ENCODE measurements at places on chromosomes 3 and 15.
A peak's percentile ranks its signal among the peaks of the same experiment; 100 is the strongest.

GRCh38 chr15:66968806-66969596 lies 96.4 kb upstream of the SMAD3 start:
- DNase-seq = no peak

GRCh38 chr3:194986208-194987043 lies 284.5 kb downstream of the XXYLT1 start:
- DNase-seq = no peak

DNA sequence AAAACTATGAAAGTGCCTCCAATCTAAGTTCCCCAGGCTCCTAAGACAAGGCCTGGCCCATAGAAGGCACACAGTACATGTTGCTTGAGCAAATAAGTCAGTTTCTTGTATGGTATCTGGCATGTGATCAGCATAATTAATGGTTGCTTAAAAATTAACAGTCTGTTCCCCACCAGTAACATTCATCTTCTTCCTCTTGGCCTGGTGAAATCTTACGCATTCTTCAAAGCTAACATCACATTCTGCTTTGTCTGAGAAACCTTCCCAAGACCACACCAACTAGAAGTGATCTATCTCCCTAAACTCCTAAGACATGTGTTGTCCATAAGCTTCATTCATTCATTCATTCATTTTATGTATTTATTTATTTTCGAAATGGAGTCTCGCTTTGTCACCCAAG lies 48.1 kb downstream of the LIPC start:
- DNase-seq = no peak

- DNase-seq = no peak
Observed at GRCh38 chr3:187737368-187738070, 7.7 kb downstream of the BCL6 start.

- no peak for DNase-seq
Observed at GRCh38 chr15:26921433-26921832, 49.5 kb upstream of the GABRG3 start.

DNA sequence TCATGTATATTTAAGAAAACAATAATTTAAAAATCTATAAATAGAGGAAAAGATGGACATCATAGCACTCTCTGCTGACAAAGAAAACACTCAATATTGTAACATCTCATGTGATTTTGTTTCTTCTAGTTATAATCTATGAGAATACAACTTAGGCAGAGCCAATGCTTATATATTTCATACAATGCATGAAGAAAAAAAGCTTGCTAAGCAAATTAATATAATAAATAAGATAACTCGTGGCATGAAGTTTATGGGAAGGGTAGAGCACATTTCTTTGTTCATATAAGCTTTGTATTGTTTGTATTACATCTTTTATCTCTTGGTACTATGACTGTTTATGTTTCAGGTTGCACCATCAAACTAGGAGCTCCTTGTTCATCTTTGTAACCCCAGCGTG lies 7.6 kb upstream of the ANXA2 start:
- DNase-seq = no peak

DNA sequence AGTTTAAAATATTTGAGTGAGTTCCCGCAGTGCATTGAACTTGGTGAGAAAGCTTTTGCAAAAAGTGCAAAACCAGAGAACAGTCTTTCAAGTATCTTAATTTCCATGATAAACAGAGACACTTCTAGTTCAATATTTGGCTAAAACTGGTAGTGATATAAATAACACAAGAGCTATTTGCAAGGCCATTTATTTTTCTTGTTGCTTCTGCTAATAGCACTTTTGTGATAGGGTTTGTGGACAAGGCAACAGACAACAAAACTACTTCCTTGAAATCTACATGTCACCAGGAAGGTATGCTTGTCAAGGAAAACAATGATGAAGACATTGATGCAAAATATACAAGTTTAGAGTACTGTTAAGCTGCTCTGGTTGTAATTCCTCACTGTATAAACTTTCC lies 1225.1 kb downstream of the OTOL1 start:
- DNase-seq = no peak

DNA sequence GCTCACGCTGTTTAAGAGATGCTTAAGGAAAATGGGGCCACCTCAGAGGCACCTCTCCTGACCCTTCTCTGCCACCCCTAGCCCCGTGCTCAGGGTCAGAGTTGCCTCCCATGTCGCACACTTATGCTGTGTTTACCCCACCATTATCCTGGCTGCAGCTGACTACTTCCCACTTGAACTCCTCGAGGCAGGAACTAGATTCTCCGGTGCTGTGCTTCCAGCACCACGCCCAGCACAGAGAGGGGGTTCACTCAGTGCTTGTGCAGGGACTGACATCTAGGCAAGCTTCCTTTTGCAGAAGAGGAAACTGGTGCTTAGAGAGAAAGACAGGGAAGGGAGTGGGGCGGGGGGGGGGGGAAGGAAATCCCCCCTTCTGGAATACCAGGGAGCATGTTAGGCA lies 340.1 kb downstream of the RORA start:
- DNase-seq = no peak

GRCh38 chr3:43369404-43370292 lies 83.3 kb downstream of the SNRK start:
- DNase-seq = no peak

- DNase-seq = no peak
Observed at GRCh38 chr3:116449546-116450350, 4.5 kb upstream of the LSAMP start.

- peak; percentile 49 for DNase-seq
Observed at GRCh38 chr15:51382787-51383186, 41.3 kb downstream of the GLDN start.

- DNase-seq = no peak
Observed at GRCh38 chr15:27172821-27173220, 201.8 kb downstream of the GABRG3 start.

- no peak for DNase-seq
Observed at GRCh38 chr15:98891301-98891700, 116.3 kb downstream of the PGPEP1L start.

- DNase-seq = no peak
Observed at GRCh38 chr15:80850941-80851451, 71.8 kb downstream of the CEMIP start.

DNA sequence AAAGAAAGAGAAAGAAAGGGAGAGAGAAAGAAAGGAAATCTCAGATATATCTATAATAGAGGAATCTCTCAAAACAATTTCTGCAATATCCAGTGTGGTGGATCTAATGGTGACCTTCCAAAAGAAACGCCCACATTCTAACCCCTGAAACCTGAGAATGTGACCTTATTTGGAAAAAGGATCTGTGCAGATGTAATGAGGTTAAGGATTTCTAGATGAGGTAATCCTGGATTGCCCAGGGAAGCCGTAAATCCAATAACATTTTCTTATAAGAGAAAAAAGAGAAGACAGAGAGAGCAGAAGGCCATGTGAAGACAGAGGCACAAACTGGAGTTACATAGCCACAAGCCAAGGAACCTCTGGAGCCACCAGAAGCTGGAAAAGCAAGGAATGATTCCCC lies 307.6 kb downstream of the ZBTB20 start:
- peak; percentile 8 for DNase-seq

DNA sequence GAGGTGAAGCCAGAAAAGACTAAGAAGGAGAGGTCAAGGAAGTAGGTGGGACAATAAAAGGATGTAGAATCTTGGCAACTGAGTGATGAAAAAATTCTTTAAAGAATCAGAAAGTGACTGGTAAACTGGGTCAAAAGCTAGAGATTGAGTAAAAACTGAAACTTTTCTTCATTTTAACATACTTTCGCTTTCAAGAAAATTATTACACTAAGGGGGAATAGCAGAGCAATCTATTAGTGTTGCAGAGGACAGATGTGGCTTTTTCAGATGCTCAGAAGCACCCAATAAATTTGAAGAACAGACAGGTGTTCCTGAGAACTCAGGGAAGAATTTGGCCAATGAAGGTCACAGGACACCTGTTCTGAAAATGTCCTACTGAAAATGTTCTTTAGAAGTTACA lies 805.4 kb upstream of the ALCAM start:
- DNase-seq = no peak

- DNase-seq = no peak
Observed at GRCh38 chr15:44081026-44082013, 113.8 kb downstream of the FRMD5 start.

GRCh38 chr15:65163041-65163440 lies 22.1 kb downstream of the CLPX start:
- DNase-seq = no peak

DNA sequence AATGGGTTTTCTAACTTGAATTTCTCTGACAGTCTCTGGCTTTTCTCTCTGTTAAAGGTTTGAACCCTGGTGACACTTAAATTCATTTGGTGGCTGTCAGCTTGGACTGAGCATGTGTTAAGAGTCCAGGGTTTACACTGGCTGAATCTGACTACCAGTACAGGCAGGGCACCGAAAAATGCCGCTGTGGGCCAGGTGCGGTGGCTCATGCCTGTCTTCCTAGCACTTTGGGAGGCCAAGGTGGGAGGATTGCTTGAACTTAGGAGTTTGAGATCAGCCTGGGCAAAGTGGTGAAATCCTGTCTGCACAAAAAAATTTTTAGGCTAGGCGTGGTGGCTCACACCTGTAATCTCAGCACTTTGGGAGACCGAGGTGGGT lies 1.8 kb downstream of the MANF start:
- no peak for DNase-seq

DNA sequence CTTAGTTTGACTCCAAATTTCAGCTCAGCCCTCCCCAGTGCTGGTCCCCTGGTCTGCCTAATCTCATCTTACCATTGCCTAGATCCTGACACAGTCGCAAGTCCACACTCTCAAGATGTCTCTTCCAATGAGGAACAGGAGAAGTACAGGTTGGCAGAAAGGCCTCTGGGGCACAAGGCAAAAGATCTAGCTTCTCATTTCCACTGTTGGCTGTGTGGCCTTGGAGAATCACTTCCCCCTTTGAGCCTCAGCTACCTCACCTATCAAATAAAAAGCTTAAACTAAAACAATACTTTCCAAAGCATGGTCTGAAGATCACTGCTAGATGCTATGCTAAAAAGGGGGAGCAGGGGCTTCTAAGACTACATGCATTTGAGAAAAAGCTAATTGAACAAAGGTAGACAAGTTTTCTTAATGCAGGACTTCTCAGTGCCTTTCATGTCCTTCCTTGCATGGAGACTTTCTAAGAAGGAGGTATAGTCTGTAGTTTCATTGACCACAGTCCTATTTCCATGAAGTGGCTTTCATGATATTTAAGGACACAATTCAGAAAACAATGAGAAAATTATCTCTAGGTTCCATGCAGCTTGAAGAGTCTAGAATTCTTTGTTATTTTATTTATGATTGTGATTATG lies 118.0 kb upstream of the RAD18 start:
- no peak for DNase-seq

- DNase-seq = no peak
Observed at GRCh38 chr3:71813704-71814103, 28.8 kb upstream of the PROK2 start.

DNA sequence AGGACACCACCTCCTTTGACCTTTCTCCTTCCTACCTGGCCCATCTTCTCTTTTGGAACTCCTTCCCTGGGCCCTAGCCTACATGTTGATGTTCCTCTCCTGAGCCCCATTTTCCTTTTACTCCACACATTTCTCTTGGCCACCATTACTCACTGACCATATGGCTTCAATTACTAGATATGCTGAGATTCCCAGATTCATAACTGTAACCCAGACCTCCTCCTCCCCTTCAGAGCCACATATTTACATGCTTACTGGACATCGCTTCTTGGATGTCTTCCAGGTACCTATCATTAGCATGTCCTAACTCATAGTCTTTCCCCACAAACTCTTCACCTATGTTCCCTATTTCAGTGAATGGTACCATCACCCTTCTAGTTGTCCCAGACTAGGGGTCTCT lies 24.4 kb upstream of the TRIM59 start:
- DNase-seq = no peak

DNA sequence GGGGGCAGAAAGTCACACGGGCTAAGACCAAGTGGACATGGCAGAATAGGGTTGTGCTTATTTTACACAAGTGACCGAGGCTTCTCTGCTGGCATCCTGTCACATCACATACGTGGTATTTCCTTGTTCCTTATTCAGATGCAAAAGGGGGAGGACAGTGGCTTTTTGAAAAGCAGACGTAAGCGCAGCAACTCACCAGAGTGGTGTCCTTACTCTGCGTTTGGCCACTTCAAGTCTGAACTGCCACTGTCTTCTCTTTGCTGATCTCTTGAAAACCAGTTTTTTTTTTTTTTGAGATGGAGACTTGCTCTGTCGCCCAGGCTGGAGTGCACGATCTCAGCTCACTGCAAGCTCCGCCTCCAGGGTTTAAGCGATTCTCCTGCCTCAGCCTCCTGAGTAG lies 113.2 kb downstream of the SOX2 start:
- DNase-seq = no peak

- DNase-seq = no peak
Observed at GRCh38 chr15:69874321-69874720, 223.4 kb downstream of the TLE3 start.

GRCh38 chr15:61951949-61952348 lies 108.3 kb downstream of the VPS13C start:
- no peak for DNase-seq

DNA sequence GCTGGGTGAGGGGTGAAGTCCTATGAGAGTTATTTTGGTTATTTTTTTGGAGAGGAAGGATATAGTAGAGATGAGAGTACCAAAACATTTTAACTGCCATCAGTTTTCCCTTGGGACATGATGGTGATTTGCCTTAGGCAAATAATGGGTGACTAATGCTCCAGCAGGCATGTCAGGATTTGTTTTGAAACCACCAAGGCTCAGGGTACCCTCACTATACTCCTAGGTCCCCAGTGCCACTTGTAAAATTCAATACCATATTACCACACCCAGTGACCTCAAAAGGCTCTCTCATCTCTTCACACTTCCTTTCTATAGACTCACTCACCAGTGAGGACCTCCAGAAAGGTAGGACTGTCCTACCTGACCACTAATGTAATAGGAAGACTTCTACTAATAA lies 83.6 kb downstream of the WDR72 start:
- no peak for DNase-seq

DNA sequence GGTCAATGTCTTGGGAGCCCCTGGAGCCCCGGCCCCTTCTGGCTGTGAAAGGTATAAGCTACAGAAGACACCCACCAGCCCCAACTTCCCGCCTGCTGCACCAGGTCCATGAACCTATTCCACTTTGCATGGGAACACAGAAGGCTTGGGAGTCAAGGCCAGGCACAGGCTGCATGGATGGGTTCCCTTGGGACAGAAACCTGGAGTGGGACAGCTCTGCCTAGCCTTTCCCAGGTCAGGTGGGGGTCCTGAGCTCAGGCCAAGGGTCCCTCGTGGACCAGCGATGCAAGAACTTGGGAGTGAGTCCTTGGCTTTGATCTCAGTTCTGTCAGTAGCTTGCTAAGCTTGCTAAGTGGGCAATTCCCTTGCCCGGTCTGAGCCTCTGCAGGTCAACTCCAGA lies 25.0 kb downstream of the TKT start:
- no peak for DNase-seq

DNA sequence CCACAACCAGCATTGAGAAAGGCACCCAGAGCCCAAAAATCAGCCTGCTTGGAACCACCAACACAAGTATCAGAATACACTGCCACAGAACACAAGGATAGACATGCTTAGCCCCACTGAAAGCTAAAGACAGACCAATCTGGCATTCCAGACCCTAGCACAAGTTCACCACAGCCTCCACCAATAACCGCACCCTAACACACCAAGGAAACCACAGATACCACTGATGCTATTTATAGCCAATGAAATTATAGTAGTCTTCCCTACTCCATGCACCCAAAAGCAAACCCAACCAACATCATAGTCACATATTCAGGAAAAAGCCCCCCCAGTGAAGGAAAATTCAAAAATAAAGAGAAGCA lies 83.9 kb upstream of the STT3B start:
- DNase-seq = no peak
